ENCODE measurements at places on chromosomes 12 and 14.

DNA sequence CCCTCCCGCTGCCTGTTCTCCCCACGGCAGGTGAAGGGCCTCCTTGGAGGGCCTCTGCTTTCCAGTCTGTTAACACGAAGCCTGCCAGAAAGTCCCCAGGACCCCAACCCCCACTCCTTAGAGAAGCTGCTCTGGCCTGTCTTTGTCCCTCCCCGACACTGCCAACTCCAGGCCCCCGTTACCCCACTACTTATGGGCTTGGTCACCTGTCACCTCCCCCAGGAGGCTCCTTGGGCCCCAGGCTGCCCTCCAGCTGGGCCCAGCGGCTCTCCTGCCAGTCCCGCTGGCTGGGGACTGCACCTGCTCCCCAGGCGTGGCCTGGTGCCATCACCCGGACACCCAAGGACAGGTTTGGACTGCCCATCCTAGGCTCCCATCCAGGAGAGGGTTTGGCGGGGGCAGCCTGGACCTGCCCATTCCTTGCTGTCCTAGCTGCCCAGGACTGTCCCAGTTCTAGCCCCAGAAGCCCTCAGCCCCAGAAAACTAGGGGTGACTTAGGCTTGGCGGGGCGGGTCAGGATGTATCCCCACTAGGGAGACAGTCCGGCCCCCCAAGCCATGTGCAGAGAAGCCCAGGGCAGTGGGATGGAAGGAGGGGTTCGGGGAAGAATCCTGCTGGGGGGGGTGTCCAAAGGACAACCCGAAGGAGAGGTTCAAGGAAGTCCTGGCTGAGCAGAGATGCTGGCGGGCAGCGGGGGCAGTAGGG is 155.7 kb upstream of the C14orf180 start:
- DNase-seq: no peak

- no peak for DNase-seq
Observed at GRCh38 chr12:41627476-41627875, 439.4 kb downstream of the PDZRN4 start.

GRCh38 chr12:12898911-12899511 is 7.6 kb downstream of the GPRC5A start:
- no peak for DNase-seq

GRCh38 chr12:116637589-116638150 is 78.5 kb downstream of the MAP1LC3B2 start:
- no peak for DNase-seq

DNA sequence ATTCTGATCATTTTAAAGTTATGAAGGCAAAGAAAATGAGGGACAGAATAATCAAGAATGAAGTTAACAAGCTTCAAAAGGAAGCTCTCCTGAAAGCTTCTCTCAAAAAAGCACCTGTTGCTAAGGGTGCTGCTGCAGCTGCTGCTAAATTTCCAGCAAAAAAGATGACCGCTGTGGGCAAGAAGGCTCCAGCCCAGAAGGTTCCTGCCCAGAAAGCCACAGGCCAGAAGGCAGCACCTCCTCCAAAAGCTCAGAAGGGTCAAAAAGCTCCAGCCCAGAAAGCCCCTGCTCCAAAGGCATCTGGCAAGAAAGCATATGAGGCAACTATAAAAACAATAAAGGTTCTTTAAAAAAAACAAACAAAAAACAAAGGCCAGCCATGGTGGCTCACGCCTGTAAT is 52.7 kb upstream of the NR2C1 start:
- DNase-seq: no peak

DNA sequence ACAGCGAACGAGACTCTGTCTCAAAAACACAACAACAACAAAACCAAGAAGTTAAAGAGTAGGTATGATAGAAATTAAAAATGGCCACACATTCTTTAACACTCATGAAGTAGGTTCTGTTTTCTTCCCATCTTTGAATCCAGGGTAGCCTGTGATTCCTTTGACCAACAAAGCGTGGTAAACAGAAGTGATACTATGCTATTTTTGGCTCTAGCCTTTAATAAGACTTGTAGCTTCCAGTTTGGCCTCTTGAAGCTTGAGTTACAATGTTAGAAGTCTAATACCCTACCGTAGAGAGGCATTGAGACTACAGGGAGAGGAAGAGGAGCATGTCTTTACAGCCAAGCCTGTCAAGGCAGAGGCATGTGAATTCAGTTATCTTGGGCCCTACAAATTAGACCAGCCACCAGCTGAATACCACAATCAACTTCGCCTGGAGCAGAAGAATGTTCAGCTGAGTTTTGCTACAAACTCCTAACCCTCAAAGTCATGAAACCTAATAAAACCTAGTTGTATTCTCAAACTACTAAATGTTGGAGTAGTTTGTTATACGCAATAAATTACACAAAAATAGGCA is 4.9 kb upstream of the NEMF start:
- DNase-seq: no peak

- DNase-seq: no peak
Observed at GRCh38 chr12:12510551-12510950, 52.1 kb downstream of the DUSP16 start.

- no peak for DNase-seq
Observed at GRCh38 chr12:118332511-118332910, 40.2 kb downstream of the TAOK3 start.

- DNase-seq: no peak
Observed at GRCh38 chr12:94047781-94048567, 100.4 kb upstream of the PLXNC1 start.

DNA sequence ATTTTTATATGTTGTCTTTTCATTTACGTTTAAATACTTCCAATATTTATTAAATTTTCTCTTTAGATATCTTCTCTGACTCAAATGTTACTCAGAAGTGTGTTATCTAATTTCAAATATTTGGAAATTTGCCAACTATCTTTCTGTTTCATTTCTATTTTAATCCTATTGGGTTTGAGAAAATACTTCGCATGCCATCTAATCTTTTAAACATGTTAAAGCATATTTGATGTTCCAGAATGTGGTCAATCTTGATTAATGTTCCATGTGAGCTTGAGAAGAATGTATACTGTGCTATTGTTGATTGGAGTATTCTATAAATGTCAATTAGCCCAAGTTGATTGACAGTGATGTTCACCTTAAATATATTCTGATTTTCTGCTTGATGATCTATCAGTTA is 11.9 kb upstream of the DCN start:
- no peak for DNase-seq

DNA sequence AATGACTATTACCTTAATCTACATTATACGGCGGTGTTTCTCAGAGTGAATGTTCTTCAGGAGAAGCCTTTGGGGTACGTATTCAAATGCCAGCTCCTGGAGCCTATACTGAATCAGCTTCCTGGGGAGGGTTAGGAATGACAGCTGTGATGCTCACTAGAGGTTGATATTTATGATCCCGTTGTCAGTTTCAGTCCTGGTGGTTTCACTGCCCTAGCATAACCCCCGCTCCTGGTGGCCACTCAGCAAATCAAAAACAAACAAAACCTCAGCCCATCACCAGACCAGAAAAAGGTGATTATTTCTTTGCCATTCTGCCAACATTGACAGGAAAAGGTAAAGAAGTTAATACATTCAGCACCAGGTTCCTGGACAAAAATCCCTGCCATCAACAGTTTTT is 136.5 kb upstream of the CRY1 start:
- DNase-seq: no peak

DNA sequence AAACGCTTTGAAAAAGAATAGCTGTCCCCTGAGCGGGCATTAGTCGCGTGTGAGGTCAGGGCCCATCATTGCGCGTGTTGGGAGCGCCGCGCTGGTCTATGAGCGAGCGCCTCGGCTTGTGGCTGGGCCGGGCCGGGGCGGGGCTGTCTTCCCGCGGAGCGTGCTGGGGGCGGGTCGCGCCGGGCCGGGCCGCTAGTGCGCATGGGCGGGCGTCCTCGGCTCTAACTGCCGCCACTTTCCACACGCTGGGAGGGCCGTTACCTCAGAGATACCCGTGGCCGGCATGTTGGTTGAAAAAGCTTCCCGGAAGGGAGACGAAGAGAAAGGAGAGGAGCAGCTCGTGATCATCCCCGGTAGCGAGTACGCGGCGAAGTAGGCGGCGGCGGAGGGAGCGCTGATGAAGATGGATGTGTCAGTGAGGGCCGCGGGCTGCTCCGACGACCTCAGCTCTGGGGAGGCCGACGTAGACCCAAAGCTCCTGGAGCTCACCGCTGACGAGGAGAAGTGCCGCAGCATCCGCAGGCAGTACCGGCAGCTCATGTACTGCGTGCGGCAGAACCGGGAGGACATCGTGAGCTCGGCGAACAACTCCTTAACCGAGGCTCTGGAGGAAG is at the start of gene EID3:
TSS of gene EID3 (plus strand) at position 202 of the 614 bp plus-strand sequence. CDS start at position 398, 196 bp downstream.
- peak; percentile 62 for DNase-seq

- no peak for DNase-seq
Observed at GRCh38 chr12:22477894-22478287, 66.5 kb downstream of the C2CD5 start.

DNA sequence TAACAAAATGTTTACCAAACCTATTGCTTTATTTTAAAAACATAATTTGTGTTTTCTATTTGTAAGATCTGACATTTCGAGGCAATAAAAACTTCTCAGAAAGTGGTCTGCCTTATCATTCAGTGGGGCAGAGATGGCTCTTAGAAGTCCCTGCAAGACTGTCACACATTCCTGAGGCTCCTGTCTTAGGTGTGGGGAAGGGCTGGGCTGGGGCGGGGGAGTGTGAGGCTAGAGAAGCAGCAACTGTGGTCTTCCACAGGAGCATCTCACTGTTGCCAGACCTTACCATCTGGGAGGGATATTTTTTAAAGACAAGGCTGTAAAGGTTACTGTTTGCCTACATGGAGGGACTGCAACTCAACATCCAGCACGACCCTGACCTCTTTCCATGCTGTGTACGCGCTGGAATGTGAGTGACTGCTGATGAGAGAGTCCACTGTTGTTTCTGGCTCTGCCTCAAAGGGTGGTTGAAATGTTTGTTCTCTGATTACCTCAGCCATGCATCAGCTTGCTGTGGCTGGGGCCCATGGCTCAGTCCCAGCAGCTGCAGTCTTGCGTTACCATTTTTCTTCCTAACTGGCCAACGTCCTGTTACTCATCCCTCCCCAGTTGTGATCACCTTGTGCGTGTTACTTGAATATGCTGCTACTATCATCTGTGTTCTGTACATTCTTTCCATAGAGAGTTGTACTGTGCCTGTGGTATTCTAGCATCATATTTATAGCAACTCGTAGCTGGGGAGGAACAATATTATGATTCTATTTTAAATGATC is 12.4 kb downstream of the ERG28 start:
- DNase-seq: peak; percentile 23

- DNase-seq: no peak
Observed at GRCh38 chr14:73269729-73270531, 32.6 kb downstream of the PAPLN start.

DNA sequence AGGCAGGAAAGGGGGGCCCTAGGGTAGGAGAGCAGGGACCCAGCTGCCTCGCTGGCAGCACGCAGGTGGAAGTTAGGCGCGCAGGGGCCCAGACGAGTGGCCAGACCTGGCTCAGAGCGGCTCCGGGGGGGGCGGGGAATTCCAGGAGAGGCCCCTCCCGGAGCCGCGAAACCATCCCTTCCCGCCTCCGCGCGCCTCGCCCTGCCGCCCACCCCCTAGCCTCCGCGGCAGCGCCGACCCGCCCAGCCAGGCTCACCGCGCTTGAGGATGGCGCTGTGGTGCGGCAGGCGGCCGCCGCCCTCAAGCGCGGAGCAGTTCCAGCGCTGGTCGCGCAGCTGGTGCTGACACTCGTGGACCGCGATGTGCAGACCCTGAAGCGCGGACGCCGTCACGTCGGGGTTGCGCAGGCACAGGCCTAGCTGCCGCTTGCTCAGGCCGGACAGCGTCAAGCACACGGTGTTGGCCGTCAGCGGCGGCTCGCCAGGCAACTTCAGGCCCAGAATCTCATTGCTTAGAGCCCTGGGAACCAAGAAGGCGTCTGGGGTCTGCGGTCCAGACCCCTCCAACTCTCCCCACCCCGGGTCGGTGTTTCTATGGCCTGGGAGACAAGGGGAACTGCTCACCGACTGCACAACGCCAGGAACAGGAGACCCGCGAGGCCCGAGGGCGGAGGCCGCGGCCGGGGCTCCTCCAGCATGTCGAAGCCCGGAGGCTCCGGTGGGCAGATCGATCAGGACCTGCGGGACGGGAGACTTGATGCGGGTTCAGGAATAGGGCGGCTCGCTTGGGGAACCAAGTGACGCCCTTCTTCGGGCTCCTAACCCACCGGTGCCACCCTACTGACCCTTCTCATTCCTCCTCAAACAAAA is 1.5 kb downstream of the WNT10B start:
- no peak for DNase-seq

- no peak for DNase-seq
Observed at GRCh38 chr14:58354808-58355207, 40.9 kb upstream of the TOMM20L start.

- no peak for DNase-seq
Observed at GRCh38 chr14:23141706-23142444, 22.8 kb upstream of the CEBPE start.

- DNase-seq: no peak
Observed at GRCh38 chr12:6020930-6021329, 75.9 kb upstream of the ANO2 start.

DNA sequence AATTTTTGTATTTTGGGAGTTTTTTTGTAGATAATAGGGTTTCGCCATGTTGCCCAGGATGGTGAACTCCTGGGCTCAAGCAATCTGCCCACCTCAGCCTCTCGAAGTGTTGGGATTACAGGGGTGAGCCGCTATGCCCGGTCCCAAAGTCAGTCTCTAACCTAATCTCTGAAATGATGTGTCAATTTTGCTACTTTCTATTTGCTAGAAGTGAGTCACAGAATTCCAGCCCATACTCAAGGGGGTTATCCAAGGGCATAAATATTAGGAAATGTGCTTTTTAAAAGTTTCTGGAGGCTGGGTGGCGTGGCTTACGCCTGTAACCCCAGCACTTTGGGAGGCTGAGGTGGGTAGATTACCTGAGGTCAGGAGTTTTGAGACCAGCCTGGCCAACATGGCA is 40.5 kb downstream of the RESF1 start:
- DNase-seq: no peak

DNA sequence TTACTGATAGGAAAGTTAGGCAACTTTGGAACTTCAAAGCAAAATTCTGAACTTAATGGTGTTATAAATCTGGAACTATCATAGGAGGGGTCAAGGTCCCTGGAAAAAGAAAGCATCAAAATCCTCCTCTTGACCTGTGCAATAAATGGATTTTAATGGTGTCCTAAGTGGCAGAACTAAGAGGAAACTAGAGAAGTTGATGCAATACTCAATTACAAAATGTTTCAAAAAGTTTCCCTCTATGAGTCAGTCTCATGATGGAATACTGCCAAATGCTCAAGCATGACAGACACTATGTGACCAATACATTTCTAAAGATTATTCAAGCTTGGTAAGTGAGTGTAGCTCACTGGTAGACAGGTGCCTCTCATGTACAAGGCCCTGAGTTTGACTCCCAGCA is 47.7 kb upstream of the ERGIC2 start:
- peak; percentile 18 for DNase-seq

DNA sequence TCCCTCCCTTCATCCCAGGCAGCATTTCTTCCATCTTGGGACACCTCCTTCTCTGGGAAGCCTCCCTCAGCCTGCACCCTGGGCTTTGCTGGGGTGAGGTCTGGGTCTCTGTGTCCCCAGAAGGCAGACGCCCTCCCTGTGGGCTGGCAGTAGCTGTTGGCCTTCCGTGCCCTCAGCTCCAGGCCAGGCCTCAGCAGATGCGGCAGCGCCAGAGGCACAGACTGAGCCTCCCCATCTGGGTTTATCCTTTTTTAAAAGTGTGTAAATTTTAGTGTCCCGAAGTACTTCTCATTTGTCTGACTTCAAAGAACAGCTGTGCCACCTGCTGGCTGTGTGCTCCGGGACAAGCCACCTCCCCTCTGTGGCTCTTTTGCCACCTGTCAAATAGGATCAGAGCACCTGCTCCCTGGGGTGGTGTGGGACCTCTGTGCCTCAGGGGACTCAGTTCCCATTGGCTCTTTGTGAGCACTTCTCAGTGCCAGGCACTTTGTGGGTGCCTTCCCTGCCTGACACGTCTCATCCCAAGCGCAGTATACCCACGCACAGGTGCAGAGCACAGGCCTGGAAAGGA is 11.1 kb downstream of the EXOC3L4 start:
- DNase-seq: no peak

- DNase-seq: no peak
Observed at GRCh38 chr12:3207858-3208257, 130.7 kb downstream of the TSPAN9 start.

Measured in fibroblast of skin of left quadriceps (primary cell).